ENCODE measurements at places on chromosomes 7 and 10. TPM values are rescaled to one million over a fixed set of nuclear protein-coding genes. Genes with fewer than 3 reads are reported as not detected.

DNA sequence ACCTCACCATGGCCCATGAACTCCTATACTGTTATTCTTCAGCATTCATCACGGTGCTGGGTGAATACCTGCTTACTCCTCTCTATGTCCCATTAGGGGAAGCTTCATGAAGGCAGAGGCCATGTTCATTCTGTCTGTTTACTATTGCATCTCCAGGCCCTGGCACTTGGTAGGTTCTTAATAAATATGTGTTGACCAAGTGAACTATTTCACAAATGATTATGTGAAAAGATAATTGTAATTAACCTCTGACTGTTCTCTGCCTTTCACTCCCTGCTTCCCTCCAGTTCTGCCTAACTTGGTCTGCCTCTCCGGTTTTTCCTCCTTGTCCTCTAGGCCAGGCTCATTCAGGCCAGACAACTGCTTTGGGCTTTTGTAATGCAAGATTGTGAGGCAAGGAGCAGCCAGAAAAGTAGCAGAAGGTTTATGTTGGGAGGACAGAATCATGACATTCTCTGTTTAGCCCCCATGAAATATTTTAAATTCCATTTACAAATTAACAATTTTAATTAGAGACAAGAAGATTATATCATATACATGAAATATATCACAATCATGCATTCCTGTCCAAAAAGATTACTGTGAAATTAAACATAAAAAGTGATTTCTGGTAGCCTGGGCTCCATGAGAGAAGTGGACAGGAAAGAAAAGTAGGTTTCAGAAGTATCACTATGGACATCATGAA lies 42.1 kb upstream of the PLXNA4 start:
- DNase-seq: no peak
- H3K4me1 ChIP-seq: peaks cover 4% of the 10 kb centered on the region
- H3K36me3 ChIP-seq: no peaks in the 10 kb centered on the region
- H3K27me3 ChIP-seq: no peaks in the 10 kb centered on the region

GPR15LG gene
- total RNA-seq: not detected

GRCh38 chr7:27237735-27238334 lies 4.8 kb upstream of the EVX1 start:
- no peak for DNase-seq
- peaks cover 75% of the 10 kb centered on the region for H3K27me3 ChIP-seq
- no peak overlapping the region for H3K4me3 ChIP-seq
- H3K4me1 ChIP-seq: peaks cover 18% of the 10 kb centered on the region

GRCh38 chr10:92180399-92180798 lies 110.5 kb downstream of the CPEB3 start:
- no peaks in the 10 kb centered on the region for H3K4me1 ChIP-seq
- H3K27ac ChIP-seq: no peak overlapping the region
- no peak overlapping the region for H3K4me3 ChIP-seq
- DNase-seq: no peak
- H3K36me3 ChIP-seq: peaks cover 13% of the 10 kb centered on the region
- H3K27me3 ChIP-seq: no peaks in the 10 kb centered on the region

DNA sequence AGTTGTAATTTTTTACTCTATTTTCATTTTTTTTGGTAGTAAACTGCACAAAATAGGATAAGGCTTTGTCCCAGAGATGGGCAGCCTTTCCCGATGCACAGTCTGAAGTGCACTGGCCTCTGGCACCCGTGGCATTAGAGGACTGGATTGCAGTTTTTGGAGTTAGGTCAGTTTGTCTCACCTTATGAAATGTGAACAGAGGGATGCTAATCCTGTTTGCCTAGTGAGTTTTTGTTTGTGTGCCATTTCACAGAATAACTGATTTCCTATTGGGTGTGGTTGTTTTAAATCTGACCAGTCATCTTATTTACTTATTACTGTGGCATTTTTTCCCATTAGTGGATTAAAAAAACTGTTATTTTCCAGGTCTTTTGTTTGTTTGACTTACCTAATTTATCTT lies 109.5 kb upstream of the GATA3 start:
- no peaks in the 10 kb centered on the region for H3K4me1 ChIP-seq
- no peaks in the 10 kb centered on the region for H3K27me3 ChIP-seq
- H3K36me3 ChIP-seq: no peaks in the 10 kb centered on the region
- no peak overlapping the region for H3K27ac ChIP-seq

BTRC gene
- total RNA-seq: 32.1 TPM

GRCh38 chr7:52211930-52212329 lies 823.5 kb upstream of the POM121L12 start:
- no peak overlapping the region for H3K4me3 ChIP-seq
- no peak for DNase-seq
- H3K27me3 ChIP-seq: no peaks in the 10 kb centered on the region
- H3K4me1 ChIP-seq: no peaks in the 10 kb centered on the region

RARRES2 gene
- 3.9 TPM for total RNA-seq

GPR146 gene
- 12.3 TPM for total RNA-seq

MGAM2 gene
- total RNA-seq: 0.04 TPM

DNA sequence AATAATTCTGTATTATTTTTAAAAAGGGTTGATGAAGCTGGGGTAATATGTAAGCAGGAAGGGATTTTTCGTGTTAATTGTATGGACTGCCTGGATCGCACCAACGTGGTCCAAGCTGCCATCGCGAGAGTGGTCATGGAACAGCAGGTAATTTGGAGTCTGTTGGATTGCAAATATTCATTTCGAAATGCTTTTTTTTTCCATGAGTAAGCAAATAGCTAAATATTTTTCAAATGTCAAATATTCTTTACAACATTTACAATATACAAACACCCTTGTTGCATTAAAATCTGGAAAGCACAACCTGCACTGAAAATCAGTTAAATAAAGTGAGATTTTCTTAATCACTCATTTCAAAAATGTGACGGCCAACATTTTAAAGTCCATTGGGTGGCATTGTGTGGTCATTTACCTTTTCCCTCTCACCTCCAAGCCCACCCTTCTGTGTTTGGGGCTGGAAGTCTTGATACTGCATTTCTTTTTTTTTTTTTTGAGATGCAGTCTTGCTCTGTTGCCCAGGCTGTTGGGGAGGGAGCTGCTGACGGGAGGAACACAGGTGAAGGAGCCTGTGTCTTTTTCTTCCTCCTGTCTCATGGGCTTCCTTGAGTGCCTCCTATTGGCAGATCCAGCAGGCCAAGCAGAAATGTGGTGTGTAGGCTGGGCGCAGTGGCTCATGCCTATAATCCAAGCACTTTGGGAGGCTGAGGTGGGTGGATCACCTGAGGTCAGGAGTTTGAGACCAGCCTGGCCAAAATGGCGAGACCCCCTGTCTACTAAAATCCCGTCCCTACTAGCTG lies 66.1 kb downstream of the MCMBP start:
- peaks cover 32% of the 10 kb centered on the region for H3K36me3 ChIP-seq
- no peaks in the 10 kb centered on the region for H3K4me1 ChIP-seq
- H3K27me3 ChIP-seq: no peaks in the 10 kb centered on the region

DNA sequence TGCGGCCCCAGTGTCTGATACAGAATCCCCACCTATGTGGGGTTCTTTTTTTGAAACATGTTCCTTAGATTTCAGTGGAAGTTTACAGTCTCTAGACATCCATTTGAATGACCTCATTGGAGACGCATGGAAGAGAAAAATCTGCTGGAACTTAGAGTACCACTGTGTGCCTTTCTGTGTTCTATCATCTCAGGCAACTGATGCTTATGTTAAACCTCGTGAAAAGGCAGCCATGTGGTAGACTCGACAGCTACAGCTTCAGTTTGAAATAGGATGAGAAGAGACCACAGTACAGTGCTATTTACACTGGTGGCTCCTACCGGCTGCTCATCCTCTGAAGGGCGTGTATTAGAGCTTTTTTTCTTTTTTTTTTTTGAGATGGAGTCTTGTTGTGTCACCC lies 74.4 kb downstream of the FAM171A1 start:
- DNase-seq: no peak
- no peaks in the 10 kb centered on the region for H3K27me3 ChIP-seq
- H3K4me1 ChIP-seq: no peaks in the 10 kb centered on the region
- H3K36me3 ChIP-seq: no peaks in the 10 kb centered on the region
- no peak overlapping the region for H3K4me3 ChIP-seq

DNA sequence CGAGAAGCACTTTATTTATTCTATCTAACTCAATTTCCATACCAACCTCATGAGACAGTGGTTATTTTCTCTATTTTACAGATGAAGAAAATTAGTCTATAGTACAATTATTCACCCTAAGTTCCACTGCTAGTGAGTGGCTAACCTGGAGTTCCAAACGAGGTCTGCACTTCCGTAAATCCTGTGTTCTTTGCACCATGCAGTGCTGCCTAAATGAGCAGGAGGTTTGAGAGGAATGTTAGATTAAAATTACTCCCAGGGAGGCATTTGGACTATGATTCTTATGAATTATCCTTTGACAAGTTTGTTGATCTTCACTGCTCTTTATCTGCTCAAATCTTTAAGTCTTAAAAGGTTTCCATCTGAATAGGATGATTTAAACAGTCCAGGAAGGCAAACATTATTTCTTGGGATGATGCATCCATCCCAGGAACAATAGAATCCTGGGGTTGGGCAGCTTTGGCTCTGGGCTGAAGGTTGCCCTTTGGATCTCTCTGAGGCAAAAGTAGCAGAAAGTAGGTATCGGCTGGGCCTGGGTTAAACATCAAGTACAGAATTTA lies 400.8 kb downstream of the REEP3 start:
- no peak overlapping the region for H3K4me3 ChIP-seq
- no peak for DNase-seq
- H3K36me3 ChIP-seq: no peaks in the 10 kb centered on the region
- no peaks in the 10 kb centered on the region for H3K4me1 ChIP-seq
- no peak overlapping the region for H3K27ac ChIP-seq
- H3K27me3 ChIP-seq: no peaks in the 10 kb centered on the region

DNA sequence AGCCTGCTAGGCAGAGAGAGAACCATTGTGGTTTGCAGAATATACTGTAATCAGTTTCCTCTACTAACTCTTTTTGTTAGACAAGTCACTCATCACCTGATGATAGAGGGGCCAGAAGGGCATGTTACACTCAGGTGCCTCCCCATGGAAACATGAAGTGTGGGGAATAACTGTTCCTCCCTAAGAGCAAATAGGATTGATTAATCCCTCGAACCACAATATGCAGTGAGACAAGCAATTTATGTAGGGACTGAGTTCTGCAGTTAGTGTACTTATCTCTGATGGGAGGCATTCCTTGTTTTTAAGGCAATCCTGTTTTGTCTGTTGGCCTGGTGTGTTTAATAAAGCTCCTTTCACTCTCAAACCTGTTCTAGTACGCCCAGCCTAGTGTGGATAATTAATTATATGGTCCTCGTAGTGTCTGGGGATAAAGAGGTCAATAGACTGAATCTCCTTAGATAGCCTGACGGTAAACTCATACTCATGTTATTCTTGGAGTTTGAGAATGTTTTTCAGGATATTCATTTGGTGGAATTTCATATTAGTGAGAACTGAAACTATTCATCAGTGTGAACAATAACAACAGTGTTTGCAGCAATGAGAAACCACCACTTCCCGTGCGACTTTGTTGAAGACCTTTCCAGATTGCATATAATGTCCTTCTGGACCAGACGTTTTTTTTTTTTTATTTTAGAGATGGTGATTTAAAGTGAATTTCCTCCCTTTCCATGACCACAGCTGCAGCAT lies 344.8 kb upstream of the FZD8 start:
- peaks cover 6% of the 10 kb centered on the region for H3K4me1 ChIP-seq
- no peaks in the 10 kb centered on the region for H3K36me3 ChIP-seq
- no peak overlapping the region for H3K4me3 ChIP-seq

DNA sequence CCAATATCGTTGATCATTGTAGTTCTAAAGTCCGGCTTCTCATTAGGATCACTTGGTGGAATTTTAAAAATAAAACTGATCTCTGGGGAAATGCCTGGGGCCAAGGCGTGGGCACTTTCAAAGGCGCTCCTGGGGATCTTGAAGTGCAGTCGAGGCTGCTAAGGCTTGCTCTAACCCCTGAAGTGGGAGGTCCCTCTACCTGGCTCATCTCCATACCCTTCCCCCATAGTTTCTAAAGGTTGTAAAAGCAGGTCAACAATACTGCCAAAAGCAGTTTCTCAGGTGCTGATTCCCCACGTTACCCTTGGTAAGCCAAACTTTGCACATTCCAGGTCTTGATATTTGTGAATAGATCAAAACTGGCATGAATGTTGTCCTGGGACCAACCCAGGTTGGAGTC lies 79.0 kb upstream of the SP8 start:
- no peaks in the 10 kb centered on the region for H3K4me1 ChIP-seq
- H3K27me3 ChIP-seq: no peaks in the 10 kb centered on the region
- DNase-seq: no peak

DNA sequence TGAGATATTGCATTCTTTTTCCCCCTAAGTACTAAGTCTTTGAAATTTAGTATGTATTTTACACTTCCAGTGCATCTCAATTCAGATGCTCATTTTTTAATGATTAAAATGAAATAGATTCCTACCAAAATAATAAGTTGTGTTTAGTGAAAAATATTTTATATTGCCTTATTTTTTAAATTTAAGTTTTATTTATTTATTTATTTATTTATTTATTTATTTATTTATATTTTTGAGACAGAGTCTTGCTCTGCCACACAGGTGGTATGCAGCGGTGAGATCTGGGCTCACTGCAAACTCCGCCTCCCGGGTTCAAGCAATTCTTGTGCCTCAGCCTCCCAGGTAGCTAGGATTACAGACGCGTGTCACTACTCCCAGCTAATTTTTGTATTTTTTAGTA lies 95.5 kb downstream of the RPS24 start:
- no peaks in the 10 kb centered on the region for H3K36me3 ChIP-seq
- no peak for DNase-seq
- H3K4me1 ChIP-seq: no peaks in the 10 kb centered on the region
- no peaks in the 10 kb centered on the region for H3K27me3 ChIP-seq
- H3K4me3 ChIP-seq: no peak overlapping the region

- no peaks in the 10 kb centered on the region for H3K27me3 ChIP-seq
- H3K27ac ChIP-seq: no peak overlapping the region
- H3K4me1 ChIP-seq: peaks cover 4% of the 10 kb centered on the region
Measured at GRCh38 chr7:37826825-37827224, 21.6 kb upstream of the NME8 start.

GRCh38 chr7:28686418-28686800 lies 271.7 kb downstream of the TRIL start:
- peaks cover 55% of the 10 kb centered on the region for H3K4me1 ChIP-seq
- no peak for DNase-seq
- peak overlapping the region; percentile 60 for H3K4me3 ChIP-seq
- no peaks in the 10 kb centered on the region for H3K27me3 ChIP-seq

DNA sequence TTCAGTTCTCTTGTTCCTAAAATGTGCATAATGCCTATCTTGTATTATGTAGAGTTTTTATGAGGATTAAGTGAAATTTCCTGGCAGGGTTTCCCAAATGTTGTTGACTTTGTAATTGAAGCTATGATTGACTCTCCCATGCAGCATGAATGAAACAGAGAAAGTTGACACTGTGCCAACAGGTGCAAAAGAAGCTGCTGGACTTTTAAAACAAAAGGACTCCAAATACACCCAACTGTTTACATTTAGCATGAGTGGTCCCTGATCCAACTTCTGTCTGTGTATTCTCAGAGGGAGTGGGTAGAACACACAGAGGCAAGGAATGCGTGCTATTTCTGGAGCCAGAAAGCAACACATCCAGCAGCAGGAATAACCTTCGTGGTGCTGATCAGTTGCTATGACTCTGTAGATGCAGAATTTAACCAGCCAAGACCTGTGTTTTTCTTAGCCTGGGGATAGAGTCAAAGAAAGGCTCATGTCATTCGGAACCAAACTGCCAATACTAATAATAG lies 14.4 kb upstream of the RBM20 start:
- H3K27me3 ChIP-seq: no peaks in the 10 kb centered on the region
- H3K27ac ChIP-seq: peak overlapping the region; percentile 47
- DNase-seq: no peak
- H3K4me3 ChIP-seq: no peak overlapping the region

Data from heart left ventricle (tissue), 16 donors.